ENCODE measurements at places on chromosomes 7 and 10.

GRCh38 chr10:1548596-1548995 is 188.7 kb downstream of the ADARB2 start:
- no peak for DNase-seq

DNA sequence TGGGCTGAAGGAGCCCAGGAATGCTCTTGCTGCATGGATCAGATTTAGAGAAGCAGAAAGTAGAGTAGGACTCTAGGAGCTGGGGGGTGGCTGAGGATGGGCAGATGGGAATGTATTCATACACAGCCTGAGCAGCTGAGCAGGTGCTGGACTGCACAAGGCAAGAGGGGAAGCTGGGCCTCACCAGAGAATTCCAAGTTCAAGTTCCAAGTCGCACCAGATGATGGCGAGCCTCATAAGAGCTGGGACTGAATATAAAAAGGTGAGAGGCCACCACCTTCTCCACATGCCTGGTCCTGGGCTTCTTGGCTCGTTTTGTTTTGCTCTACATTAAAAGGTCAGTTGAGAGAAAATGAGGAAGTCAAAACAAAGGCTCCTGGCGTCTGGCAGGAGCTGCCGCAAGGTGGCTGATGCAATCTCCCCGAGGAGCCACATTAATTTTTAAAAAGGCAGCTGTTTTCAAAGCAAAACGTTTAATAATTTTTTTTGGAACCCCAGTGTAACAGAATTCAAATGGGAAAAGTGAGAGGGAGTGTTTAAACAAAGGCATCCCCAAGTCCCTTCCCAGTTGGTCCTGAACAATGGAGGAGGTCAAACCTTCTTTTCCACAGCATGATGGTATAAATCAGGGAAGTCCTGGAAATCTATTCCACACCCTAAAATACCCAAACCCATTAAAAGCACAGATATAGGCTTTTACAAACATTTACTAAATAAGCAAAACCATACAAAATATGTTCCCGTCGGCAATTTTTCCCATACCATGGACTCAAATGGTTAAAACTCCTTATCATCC is 9.5 kb downstream of the CYREN start:
- DNase-seq = no peak

DNA sequence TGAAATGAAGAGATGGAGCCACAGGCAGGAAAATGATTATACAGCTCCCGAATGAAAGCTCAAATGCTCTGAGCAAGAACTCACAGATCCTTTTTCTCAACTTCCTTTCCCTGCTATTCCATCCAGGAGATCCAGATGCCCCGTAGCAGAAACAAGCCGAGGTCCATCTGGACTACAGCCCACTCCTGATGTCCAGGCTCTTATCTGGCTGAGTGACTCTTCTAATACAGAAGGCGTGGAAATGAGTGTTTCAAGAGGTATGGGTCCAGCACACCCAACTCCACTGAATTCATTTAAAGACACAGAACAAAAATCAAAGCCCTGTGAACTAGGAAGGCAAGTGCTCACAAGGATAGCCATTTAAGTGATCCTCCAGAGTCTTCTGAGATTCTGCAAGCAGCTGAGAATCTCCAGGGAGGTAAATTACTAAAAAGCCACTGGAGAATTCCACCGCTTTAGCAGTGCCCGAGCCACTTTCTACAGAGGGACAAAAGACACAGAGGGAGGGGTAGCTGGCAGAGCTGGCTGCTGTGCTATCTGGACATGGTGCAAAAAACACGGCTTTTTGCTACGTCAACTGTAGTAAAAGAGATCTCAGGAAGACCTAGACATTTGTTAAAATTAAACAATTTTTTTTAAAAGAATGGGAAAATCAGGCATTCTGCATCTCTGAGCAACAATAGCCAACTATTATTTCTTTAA is 24.5 kb downstream of the FAM171A1 start:
- DNase-seq = no peak

GRCh38 chr10:12501841-12502525 is 152.6 kb downstream of the CAMK1D start:
- no peak for DNase-seq

- DNase-seq = no peak
Observed at GRCh38 chr7:40587419-40587818, 452.6 kb downstream of the SUGCT start.

- no peak for DNase-seq
Observed at GRCh38 chr10:133059093-133059470, 28.6 kb upstream of the ADGRA1 start.

- no peak for DNase-seq
Observed at GRCh38 chr7:132933072-132933458, 148.8 kb downstream of the CHCHD3 start.

DNA sequence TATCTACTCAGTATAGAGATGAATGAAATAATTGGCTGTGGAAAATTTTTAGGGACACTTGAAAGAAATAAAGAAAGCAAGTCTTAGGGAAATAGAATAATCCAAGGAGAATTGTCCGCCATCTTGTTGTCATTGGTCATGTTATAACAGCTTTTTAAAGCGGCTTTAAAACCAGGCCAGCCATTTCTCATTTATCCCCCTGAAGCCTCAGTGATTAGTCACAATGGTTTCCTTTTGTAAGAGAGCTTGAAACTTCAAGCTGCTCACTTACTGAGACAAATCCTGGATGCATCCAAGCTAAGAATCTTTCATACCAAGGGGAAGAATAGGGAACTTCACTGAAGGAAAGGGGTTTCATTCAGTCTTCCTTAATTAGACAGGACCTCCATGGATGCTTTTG is 67.9 kb downstream of the SGCE start:
- no peak for DNase-seq

GRCh38 chr10:94677691-94678090 is 5.8 kb upstream of the CYP2C18 start:
- no peak for DNase-seq

DNA sequence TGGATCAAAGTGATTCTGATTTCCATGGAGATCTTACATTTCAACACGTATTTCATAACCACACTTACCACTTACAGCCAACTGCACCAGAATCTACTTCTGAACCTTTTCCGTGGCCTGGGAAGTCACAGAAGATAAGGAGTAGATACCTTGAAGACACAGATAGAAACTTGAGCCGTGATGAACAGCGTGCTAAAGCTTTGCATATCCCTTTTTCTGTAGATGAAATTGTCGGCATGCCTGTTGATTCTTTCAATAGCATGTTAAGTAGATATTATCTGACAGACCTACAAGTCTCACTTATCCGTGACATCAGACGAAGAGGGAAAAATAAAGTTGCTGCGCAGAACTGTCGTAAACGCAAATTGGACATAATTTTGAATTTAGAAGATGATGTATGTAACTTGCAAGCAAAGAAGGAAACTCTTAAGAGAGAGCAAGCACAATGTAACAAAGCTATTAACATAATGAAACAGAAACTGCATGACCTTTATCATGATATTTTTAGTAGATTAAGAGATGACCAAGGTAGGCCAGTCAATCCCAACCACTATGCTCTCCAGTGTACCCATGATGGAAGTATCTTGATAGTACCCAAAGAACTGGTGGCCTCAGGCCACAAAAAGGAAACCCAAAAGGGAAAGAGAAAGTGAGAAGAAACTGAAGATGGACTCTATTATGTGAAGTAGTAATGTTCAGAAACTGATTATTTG is 15.3 kb downstream of the HNRNPA2B1 start:
- no peak for DNase-seq

DNA sequence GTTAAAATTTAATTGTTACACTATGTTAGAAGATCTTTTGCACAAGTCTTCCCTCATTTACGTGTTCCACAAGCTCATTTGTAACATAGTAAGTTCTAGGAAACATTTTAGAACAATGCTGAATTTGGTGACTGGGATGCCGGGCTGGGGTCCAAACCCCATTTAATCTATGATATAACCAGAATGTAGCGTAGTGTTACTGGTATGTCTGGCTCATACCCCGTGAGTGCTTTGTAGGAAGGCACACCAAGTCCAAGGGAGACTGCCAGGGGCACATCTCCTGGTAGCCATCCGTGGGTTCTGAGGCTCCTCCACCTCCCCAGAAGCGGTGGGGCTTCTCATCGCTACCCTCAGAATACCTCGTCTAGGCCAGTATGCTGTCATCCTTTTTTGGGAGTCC is 21.3 kb upstream of the TMEM236 start:
- DNase-seq = no peak
